ENCODE measurements at places on chromosomes 1 and 21.

DNA sequence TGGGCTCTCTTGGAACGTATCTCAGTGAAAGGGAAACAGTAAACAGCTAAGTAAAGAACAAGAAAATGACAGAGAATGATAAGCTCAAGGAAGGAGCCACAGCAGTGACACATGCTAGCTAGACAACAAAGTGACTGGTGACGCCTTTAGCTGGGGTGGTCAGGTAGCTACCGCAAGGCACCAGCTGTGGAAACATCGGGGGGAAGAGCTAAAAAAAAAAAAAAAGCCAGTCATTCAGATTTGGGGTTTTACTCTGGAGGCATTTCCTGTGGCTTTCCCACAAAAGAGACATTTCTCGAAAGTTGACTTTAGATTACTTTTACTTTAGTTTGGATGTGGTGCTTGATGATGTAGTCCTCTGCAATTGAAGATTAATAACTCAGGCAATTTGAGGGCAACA lies 2.1 kb downstream of the FHAD1 start:
- no peak for DNase-seq

DNA sequence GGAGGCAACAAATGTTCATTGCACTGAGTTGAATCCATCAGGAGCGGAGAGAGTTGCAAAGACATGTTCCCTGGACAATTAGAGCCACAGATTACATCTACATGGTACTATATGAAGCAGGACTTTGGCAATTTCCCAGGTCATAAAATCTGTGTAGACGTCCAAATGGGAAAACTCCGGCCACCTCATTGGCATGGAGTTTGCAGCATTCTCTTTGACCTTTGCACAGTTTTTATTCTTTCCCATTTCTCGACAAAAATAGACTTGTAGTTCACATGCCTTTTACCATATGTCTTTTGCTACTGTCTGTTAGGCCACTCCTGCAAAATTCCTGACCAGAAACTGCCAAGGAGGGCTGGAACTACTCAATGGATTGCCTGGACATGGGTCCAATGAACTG lies 48.2 kb downstream of the UBE2T start:
- DNase-seq: no peak

DNA sequence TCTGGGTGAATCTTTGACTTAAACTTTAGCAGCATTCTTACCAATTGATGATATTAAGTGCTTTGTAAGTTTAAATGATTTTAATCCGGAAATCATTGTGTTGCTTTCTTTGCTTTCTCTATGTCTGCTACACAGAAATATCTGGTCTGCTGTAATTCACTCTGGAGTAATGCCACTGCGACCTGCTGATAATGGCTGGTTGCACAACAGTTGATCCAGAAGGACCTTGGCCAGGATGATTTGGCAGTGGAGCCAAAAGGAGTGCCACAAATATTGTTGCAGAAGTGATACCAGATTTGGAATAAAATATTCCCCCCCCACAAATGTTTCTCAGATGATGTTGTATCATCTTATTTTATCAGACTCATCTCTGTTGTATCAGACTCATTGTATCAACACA lies 2063.9 kb downstream of the MRPL39 start:
- DNase-seq: no peak

- no peak for DNase-seq
Observed at GRCh38 chr1:52572387-52572786, 19.5 kb upstream of the TUT4 start.

GRCh38 chr1:29502225-29502910 lies 266.0 kb downstream of the PTPRU start:
- DNase-seq: no peak

GRCh38 chr1:3548156-3548893 lies 63.0 kb downstream of the MEGF6 start:
- DNase-seq: no peak

DNA sequence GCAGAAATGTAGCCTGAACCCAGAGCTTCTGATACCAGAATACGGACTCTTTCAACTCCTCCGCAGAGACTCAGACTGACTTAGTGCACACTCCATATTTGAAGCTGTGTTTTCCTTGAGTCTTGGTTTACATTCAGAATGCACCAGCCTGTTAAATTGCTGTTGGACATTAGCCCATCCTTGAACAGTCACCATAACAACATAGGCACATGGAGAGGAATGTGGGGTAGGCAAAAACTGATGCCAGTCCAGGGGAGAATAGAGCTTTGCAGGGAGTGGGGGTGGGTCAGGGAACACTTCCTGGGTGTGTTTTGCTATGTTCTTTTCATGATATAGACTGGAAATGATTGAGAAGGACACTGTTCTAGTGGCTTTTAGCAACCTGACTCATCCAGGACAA lies 76.3 kb upstream of the CACNA1E start:
- no peak for DNase-seq

GRCh38 chr1:73813716-73814115 lies 384.3 kb downstream of the LRRIQ3 start:
- DNase-seq: no peak

GRCh38 chr1:81733480-81733879 lies 67.3 kb upstream of the ADGRL2 start:
- no peak for DNase-seq

DNA sequence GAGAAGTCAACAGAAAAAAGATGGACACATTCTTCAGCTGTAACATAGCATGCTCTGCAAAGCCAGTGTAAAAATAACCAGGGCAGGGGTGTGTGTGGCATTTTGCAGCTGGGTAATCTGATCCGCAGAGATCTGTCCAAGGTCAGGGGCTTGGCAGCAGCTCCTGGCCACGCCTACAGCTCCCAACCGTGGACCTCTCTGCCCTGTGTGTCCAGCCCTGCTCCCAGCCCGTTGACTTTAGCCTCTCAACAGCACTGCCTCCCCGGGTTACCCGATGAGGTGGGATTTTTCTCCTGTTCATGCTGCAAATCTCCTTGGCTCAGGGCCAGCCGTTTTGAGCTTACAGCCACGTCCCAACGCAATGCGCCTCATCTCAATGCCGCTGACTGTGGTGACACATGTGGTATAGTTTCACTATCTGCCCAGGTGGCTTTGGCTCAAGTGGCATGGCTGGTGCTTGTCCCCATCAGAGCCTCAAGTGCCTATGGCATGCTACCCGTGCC lies 68.1 kb downstream of the VWA5B1 start:
- no peak for DNase-seq

DNA sequence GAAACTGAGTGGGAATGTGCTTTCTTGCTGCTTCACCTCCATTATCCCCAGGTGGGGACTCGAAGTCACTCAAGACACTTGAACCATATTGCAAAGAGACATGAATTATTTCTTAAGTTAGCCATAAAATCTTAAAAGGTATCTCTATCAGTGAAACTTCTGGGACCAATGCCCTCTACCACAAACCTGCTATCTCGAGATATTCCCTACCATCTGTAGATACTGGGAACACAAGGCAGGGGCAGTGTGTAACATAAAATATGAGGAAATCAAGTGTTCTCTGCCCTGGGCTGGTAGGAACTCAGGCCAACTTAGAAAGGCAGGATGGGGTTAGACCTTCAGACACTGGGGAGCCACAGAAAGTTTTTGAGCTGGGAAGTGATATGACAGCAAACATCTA lies 1.3 kb upstream of the CD58 start:
- DNase-seq: no peak

DNA sequence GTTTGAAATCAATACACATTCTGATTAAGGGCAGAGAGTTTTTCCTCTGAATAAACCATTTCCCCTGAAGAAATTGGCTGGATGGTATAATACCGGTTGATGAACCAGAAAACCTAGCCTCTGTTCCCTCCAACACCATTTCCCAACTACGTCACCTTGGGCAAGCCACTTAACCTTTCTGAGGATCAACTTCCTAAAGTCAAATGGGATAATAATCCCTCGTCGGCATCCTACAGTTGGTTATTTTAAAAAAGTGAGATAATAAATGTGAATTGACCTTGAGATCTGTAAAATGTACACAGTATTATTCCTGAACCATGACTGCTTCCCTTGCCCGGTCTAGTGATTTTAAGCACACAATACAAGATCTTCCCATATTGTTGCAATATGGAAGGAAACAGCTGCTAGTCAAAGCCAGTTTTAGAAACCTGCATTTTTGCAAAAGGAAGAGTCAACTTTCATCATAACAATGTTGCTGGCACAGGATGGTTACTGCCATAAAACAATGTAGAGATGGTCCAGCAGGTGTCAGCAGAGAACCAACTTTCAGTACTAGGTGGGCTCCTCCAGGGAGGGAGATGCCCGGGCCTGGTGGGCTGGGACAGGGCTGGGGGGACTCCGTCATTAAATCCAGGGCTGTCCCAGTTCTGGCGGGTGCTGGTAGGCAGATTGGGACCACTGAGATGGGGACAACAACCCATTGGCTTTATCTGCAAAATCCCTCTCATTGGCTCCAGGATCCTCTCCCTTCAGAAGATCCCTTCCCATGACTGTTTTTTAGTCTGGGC lies 5.2 kb upstream of the HLX start:
- no peak for DNase-seq

GRCh38 chr21:15850645-15851044 lies 120.9 kb downstream of the USP25 start:
- no peak for DNase-seq

GRCh38 chr1:35178874-35179380 lies 14.0 kb downstream of the SFPQ start:
- DNase-seq: no peak

- no peak for DNase-seq
Observed at GRCh38 chr1:196088541-196088940, 519.7 kb downstream of the KCNT2 start.
